Activated T-cell treated with anti-CD3 and anti-CD28 coated beads, Interleukin-2, amount 50 U/mL, for 24 hours (primary cell): ENCODE measurements at places on chromosomes 1 and 21.

DNA sequence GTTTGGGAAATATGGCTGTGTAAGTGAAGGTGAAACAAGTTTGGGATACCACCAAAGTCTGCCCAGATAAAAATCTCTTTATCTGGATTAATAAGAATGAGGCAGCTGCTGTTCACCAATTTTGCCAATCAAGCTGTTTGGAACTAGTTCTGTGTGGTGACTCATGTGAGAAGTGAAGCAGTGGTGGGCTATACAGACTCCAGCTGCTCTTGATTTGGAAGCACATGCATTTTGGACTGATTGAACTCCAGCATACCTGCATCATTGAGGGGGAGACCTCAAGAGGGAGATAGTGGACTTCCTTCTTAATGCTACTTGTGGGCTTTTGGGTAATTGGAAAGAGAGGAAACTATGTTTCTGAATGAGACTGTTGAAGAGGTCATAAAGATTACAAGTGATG, 99.2 kb upstream of the B3GALT2 start:
- no peak for DNase-seq

DNA sequence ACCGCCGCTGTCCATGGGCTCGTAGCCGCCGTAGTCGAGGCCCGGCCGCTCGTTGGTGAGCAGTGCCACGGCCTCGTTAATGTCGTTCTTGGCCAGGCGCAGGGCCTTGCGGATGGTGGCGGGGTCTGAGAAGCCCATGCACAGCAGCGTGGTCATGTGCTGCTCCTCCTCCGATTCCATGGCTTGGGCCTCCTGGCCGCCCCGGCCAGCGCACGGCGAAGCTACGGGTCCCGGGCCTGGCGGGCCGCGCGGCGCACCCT, 300 bp downstream of the USP24 start:
- DNase-seq = no peak

DNA sequence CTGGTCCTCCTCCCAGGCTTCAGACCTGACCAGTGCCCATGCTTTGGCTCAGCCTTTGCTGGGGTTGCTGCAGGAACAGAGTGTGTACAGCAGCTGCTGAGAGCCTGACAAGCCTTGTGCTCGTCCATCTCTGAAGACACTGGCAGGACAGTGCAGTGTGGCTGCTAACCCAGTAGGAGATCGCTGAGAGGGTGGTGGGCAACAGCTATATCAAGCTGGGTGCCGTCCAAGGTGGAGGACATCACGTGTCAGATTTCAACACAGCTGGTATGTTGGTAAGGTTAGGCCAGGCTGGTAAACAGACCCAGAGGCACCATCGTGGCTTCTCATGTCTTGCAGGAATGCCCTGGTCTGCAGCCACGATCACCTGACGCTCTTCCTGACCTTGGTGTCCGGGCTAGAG, 17.9 kb upstream of the SLC25A34 start:
- DNase-seq = no peak

- DNase-seq = no peak
These were observed 62.2 kb downstream of the HSF2BP start for GRCh38 chr21:43597052-43597451.
